ENCODE measurements at places on chromosomes 2 and 18.

DNA sequence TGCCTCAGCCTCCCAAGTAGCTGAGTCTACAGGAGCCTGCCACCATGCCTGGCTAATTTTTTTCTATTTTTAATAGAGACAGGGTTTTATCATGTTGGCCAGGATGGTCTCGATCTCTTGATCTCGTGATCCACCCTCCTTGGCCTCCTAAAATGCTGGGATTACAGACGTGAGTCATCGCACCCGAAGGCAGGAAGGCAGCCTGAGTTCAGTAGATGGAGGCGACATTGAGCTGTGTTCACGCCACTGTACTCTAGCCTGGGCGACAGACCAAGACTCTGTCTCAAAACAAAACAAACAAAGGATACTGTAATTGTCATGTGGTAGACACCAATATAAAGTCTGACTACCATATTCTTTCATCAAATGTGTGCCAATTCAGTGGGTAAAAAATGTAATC lies 500.9 kb upstream of the DSEL start:
- no peak for DNase-seq

DNA sequence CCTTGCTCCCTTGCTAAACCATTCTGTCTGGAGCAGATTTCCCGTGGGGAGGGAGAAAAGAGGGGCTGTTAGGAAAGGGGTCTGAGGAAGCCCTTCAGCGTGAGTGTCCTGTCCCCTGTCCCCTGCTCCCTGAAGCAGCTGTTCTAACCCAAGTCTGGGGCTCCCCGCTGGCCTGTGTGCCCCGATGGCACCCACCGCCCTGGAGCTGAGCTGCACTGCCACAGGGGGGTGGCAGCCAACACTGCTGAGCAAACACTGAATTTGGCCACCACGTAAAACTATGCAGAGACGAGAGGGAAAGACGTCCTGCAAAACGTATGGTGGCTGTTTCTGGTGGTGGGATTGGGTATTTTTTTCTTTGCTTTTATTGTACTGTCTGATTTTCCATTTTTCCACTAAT lies 17.9 kb downstream of the KCNG2 start:
- DNase-seq = no peak

- DNase-seq = no peak
These were observed 44.1 kb upstream of the MEIS1 start for GRCh38 chr2:66390811-66391210.

GRCh38 chr2:176612736-176613135 lies 343.5 kb downstream of the MTX2 start:
- no peak for DNase-seq

DNA sequence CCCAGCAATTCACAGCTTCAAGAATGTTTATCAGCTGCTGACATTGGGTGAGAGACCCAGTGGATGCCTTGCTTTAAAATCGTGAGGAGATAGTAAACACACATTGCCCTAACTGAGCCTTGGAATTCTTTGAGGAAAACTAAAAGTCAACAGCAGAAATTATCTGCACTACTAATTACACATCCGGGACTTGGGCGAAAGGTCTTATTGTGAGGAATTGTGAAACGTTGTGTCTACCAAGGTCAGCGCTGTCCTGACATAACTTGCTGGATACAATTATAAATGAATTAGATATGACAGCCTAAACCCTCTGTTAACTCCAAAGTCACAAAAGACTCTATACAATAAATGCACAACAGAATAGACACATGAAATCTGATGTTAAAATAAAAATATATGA lies 121.4 kb downstream of the ST6GAL2 start:
- no peak for DNase-seq

DNA sequence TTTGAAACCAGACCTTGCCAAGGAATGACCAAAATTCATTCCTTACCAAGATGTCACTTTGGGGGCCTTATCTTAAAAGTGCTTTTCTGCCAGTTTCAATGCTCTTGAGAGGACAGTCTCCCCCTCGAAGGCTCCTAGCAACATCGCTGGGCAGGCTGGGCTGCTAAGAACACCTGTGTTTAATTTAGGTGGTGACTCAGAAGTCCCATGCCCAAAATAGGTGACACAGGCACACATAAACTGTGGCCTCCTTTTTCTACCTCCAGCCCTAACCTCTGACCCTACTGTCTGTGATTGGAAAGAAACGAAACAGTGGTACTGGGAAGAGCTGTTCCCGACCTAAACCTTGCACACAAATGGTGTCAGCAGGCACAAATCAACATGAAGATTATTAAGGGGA lies 28.7 kb upstream of the ROCK2 start:
- DNase-seq = no peak

GRCh38 chr2:112181571-112182290 lies 43.5 kb downstream of the FBLN7 start:
- peak; percentile 14 for DNase-seq

- no peak for DNase-seq
These were observed 156.9 kb downstream of the SETBP1 start for GRCh38 chr18:44837482-44838180.

GRCh38 chr2:46306330-46306751 lies 9.1 kb downstream of the EPAS1 start:
- DNase-seq = no peak

- DNase-seq = no peak
These were observed 135.6 kb upstream of the CCDC195 start for GRCh38 chr2:224851811-224852210.

GRCh38 chr2:237697586-237698357 lies 70.4 kb downstream of the LRRFIP1 start:
- no peak for DNase-seq

DNA sequence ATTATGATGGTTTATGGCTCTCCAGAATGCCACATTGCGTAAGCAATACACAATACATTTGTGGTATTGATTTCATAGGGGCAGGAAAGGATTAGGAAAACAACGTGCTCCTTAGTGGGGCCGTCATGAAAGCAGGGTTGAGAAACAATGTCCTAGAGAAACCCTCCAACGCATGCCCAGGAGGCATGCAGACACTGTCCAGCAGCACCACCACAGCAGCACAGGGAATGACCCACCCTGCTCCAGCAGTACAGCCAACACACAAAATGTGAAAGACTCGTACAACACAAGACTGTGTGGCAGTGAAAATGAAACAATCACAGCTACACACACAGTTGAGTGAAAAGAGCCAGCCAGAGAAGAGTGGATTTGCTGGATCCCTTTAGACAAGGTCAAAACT lies 66.3 kb downstream of the FAM168B start:
- no peak for DNase-seq

DNA sequence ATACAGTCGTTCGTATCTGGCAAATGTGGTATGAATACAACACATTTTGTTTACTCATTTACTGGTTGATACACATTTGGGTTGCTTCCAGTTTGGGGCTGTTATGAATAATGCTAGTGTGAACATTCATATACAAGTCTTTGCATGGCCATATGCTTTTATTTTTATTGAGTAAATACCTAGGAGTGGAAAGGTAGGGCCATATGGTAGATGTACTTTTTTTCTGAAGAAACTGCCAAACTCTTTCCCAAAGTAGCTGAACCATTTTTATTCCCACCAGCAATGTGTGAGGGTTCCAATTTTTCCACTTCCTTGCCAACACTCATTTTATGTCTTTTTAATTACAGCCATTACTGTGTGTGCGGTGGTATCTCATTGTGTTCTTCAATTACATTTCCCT lies 496.2 kb upstream of the NRXN1 start:
- DNase-seq = no peak

DNA sequence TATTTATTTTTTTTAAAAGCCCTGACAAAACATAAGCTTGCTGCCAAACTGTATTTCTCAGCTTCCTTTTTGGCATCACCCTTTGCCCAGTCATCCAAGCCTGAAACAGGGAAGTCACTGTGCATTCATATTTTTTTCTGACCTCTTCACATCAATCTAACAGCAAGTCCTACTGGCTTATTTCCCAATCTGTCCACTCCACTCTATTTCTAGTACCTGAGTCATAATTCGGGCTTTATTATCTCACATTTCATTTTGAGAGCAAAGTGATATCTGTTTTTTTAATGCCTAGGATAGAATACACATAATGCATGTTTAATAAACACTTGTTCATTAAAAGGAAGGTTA lies 5.1 kb downstream of the HNMT start:
- DNase-seq = no peak

GRCh38 chr2:60515721-60516226 lies 37.7 kb downstream of the BCL11A start:
- no peak for DNase-seq

DNA sequence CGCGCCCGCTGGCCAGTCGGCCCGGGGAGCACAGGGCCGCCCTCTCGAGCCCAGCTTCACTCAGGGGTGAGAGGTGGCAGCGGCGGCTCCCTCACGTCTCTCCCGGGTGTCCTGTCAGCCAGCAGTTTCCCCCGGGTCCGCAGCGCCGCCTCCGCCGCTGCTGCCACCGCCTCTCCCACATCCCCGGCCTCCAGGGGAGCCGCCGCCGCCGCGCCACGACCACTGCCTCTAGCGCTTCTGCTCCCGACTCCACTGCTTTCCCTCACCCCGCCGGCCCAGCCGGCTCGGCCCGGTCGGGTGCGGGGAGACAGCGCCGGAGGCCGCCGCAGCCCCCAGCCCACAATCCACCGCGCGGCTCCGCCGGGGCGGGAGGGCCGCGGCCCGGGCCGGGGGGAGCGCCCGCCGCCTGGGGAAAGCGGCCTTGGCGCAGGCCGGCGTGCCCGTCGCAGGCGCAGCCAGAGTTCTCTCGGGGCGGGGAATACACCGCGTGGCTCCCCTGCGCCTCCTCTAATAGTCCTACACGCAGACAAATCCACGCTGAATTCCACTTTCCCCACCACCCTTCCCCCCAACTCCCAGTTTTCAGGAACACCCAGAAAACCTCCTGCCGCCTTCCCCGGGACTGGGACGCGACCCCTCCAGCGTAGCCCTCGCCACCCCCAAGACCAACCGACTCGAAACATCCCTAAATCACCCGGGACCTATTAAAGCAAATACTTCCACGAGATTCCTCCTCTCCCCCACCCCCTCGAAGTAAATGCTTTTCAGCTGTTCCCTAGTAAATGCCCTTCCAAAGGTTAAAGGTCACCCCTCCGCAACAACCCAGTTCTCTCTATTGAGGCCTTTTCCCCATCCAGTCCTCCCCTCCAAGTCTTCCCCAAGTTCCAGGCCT lies at the start of gene VPS54:
VPS54 (minus strand) TSS at position 346 of the 892 bp plus-strand sequence. CDS start 35,429 bp downstream, outside the sequence.
- DNase-seq = peak; percentile 5

DNA sequence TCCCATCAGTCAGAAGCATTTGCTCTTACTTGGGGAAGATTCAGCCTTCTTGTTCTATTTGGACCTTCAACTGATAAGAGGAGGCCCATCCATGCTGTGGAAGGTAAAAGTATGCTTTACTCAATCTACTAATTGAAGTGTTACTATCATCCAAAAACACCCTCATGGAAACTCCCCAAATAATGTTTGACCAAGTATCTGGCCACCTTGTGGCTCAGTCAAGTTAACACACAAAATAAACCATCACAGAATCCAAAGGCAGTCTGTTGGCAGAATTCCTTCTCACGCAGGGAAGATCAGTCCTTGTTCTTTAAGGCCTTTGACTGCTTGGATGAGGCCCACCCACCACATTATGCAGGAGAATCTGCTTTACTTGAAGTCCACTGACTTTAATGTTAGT lies 531.2 kb upstream of the SMIM21 start:
- DNase-seq = no peak

GRCh38 chr2:209411718-209412117 lies 12.1 kb upstream of the MAP2 start:
- DNase-seq = no peak

GRCh38 chr2:148459377-148459778 lies 185.2 kb upstream of the EPC2 start:
- no peak for DNase-seq

- DNase-seq = no peak
These were observed 99.9 kb downstream of the NFATC1 start for GRCh38 chr18:79495591-79496071.

- no peak for DNase-seq
These were observed 21.6 kb downstream of the KCNG2 start for GRCh38 chr18:79819064-79819967.

DNA sequence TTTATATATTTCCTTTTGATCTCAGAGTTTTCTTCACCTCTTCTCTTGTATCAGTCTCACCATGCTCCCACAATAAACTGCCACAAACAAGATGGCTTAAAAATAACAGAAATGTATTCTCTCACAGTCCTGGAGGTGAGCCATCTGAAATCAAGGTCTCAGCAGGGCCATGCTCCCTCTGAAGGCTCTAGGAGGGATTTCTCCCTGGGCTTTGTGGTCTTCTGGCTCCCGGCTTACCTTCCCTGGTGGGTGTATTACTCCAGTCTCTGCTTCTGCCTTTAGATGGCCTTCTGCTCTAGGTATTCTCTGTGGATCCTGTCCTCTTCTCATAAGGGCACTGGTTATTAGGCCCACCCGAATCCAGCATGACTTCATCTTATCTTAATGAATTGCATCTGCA lies 994.7 kb upstream of the POU3F3 start:
- DNase-seq = no peak

- no peak for DNase-seq
These were observed 75.6 kb upstream of the REG3A start for GRCh38 chr2:79235135-79235534.

- no peak for DNase-seq
These were observed 25.9 kb downstream of the CD8A start for GRCh38 chr2:86764661-86765309.

DNA sequence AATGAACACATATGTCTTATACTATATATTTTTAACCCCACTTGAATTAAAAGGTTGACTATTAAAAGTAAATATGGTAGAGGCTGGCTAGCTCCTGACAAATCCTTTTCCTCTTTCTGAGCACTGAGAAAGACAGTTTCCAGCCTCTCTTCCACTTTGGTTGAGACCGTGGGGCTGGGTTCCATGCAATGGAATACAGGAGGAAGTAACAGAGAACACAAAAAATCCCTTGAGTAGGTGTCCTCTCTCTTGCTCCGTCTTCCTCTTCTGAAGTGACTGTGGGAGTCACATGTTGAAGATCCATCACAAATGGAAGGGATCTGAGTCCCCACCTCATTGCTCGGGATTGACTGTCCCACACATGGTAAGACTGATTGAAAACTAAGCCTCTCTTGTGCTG lies 36.6 kb upstream of the SIGLEC15 start:
- DNase-seq = no peak

- no peak for DNase-seq
These were observed 215.5 kb downstream of the TNS1 start for GRCh38 chr2:217787160-217787877.

- no peak for DNase-seq
These were observed 25.8 kb downstream of the LDAH start for GRCh38 chr2:20797096-20797495.

DNA sequence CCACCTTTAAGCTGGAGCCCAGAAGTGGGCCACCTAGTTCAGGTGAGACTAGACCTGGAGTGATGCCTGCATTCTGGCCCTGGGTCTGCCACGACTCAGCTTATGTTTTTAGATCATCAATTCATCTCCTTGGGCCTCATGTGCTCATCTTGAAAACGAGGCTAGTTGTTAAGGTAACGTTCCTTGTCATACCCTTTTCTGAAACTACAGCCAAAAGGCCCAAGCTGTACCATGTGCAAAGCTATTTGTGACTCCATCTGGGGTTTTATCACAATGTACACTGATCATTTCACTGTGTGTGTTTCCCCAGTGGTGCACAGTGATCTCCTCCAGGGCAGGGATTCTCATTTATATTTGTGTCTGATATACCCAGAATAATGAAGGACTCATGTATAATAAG lies 138.4 kb upstream of the COPS8 start:
- DNase-seq = no peak

GRCh38 chr2:1628893-1629292 lies 115.4 kb downstream of the PXDN start:
- DNase-seq = no peak

- DNase-seq = no peak
These were observed 5.4 kb downstream of the MARS2 start for GRCh38 chr2:197710424-197711042.

GRCh38 chr2:96233880-96234316 lies 25.3 kb upstream of the STARD7 start:
- DNase-seq = no peak

Measured in activated CD8-positive, alpha-beta memory T cell treated with anti-CD3 and anti-CD28 coated beads for 4 hours (primary cell).